Central memory CD8-positive, alpha-beta T cell (primary cell): ENCODE measurements at places on chromosomes 2 and 18.

GRCh38 chr18:58113337-58113736 lies 69.3 kb downstream of the NEDD4L start:
- no peak for DNase-seq

GRCh38 chr2:161780881-161781280 lies 156.7 kb downstream of the SLC4A10 start:
- no peak for DNase-seq

DNA sequence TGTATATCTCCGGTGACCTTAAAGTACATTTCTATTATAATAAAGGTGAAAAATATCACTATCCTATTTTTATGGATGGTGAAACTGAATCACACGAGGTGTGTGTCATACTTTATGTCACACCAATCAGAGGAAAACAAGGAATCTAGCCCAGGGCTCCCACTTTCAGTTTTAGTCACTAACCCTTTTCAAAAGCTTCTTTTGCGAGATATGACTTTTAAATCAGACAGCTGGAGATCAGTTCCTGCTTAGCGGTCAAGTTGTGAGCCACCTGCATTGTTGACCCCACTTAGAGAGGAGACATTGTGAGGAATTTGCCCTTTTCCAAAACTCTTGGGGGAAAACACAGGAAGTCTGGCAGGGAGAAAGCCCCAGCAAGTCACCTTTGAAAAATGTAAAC lies 70.5 kb downstream of the CPS1 start:
- no peak for DNase-seq

DNA sequence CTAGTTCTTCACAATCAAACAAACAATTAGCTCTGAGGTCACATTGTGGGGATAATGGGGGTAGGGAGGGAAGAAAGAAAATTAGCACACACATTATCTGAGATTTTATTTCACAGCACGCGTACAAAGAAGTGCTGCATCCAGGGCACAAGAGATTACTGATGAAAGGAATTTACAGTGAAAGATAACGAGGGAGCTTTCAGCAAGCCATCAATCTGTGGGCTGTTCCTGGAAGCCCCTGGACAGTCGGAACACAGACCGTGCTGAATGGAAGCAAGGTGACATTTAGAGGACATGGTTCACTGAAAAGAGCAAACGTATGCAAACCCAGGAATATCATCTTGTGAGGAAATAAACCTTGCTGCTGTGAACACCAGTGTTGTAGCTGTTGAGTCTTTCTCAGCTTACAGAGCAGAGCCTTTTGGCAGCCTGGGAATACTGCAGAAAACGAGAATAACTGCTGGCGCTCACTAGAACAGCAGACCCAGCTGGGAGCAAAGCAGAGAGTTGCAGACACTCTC lies 63.2 kb downstream of the SCG2 start:
- no peak for DNase-seq

DNA sequence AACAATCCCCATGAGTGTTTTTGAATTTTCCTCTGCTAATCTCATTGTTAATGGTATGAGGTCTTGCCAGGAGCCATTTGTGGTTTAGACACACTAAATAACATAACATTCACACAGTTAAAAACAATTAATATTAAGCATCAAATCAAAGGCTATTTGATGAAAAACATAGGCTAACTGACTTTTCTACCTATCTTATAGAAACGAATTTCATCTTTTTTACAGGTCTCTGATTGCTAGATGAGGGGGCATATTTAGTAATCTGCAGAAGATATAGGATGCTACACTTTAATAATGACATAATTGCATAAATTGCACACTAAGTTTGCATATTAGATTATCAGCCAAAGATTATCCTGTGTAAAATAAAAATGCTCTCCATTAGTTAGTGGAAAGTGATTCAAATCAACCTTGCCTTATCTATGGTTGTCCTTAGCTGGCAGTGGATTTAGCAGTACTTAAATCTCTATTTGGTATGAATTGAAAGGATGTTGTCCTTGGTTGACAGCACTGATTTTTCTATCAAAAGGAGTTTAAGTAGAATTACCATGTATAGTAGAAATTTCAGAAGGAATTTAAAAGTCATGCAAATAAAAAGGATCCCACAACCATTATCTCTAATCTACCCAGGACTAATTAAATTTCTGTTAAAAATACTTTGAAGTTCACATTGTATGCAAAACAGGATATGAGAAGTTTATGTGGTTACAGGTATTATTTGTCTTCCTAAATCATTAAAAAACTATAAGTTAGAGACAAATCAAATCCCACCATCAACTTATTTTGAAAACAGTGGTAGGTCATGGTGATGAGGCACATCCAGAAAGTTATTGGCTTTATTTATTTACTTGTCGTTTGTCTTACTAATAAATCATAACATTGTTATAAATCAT lies 50.6 kb upstream of the SPAG16 start:
- no peak for DNase-seq

DNA sequence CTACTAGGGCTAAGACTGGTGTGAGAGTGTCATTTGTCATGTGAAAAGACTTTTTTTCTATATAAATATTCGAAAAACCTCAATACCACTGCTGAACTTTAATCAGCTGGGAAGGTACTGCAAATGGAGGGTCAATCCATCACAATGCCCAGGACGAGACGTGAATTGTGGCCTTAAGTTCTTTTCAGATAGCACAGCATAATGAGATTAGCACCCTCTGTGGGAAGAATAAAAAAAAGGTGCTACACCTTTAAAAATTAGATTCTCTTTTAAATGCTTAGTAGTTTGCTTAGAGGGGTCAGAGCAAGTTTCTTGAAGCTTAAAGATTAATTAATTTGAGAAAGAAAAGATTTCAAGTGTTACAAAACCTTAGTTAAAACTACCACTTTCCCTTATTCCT lies 5.6 kb downstream of the LRRTM1 start:
- DNase-seq: no peak

DNA sequence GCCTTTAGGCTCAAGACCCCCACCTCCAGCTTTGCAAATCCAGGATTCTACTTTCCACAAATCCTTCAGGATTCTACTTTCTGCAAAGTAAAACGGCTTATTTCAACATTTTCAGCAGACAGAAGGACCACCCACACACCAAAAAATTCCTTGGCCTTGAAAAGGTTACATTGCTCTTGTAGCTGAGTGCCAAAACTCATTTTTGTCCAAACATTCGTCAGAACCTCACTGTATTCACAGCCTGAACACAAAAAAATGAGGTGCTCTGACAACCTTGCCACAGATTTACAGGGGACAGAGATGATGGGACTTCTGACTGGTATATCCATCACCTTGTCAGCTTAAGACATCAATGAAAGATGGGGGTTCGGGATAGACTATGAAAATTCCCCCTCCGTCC lies 63.0 kb upstream of the COX7A2L start:
- DNase-seq: no peak

DNA sequence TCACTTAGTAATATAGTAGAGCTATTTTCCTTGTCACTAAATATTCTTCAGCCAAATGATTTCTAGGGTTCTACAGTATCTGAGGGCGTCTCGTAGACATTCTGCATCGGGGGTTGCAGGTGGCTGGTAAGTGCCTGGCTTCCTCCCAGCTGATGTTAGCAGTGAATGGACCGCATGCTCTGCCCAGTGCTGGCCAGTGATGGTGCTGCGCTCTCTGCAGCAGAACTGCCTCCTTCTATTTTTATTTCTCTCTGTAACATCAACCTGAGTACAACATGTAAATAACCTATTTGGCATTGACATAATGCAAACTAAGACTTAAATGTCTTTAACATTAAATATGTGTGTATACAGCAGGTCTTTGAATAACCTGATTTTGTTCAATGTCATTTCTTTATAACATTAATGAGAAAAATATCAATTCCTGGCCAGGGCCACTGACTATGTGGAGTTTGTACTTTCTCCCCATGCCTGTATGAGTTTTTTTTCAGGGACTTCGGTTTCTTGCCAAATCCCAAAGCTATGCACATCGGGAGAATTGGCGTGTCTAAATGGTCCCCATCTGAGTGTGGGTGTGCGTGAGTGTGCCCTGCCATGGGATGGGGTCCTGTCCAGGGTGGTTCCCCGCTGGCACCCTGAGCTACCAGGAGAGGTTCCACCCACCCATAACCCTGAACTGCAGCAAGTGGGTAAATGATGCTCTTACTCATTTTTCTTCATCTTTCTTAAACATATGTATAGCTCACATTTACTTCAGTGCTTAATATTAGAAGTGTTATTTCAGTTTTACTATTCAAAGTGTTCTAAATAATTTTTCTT lies 278.2 kb upstream of the EPAS1 start:
- DNase-seq: no peak

GRCh38 chr2:210562091-210562490 lies 5.7 kb downstream of the CPS1 start:
- DNase-seq: no peak

DNA sequence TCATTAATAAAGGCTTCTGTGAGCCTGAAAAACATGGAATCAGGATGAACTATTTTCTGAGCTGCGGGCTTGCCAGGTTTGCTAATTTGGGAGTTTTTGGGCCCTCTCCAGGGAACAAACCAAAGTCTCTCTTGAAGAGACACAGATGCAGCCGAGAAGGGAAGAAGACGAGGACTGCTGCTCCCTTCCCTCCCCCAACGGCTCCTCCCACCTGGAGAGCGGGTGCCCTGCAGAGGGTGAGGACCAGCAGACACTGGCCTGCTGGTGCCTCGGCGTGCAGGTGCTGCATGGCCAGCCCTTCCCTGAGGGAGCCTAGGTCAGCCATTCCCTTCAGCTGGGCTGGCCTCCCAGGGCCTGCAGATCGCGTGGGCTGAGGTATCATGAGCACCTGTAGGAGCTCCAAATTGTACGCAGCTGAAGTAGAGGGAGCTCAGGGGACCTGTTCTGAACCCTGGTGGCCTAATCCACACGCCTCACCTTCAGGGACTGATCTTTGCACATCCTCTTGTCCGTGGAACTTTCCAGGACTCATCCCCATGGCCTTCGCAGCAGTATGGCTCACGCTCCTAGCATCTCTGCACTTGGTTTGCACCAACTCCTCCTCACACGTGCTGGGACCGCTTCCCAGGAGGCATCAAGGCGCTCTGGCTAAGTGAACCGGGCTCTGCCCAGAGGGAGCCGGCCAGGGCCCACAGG lies 19.5 kb downstream of the EMX1 start:
- DNase-seq: no peak

DNA sequence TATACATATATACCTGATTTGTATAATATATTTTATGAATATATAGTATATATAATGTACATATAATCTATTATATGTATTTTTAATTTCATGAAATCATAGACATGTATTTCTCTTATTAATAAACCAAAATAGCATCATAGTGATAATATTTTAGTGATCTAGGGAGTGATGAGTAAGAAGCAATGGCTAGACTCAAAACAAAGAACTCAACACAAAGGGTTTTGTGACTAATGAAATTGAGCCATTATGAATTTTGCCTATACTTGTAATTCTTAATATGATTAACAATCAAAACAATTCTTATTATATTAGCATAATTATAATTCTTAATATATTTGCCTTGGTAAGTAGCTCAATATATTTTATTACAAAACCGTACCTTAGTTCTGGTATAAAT lies 1614.1 kb upstream of the TMEFF2 start:
- DNase-seq: no peak

DNA sequence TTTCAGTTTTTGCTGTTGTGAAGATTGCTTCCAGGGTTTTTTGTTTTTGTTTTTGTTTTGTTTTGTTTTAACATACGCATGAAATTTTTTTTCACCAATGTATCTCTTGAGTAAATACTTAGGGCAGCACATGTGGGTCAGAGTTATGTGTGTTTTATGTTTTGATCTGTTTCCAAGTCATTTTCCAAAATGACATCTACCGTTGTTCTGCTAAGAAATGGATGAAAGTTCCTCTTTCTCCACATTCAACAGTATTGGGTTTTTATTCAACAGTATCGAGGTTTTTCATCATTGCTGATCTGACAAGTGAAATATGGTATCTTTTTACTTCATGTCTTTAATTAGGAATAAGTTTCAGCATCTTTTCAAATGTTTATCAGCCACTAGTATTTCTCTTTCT lies 16.7 kb downstream of the RNF144A start:
- DNase-seq: no peak

DNA sequence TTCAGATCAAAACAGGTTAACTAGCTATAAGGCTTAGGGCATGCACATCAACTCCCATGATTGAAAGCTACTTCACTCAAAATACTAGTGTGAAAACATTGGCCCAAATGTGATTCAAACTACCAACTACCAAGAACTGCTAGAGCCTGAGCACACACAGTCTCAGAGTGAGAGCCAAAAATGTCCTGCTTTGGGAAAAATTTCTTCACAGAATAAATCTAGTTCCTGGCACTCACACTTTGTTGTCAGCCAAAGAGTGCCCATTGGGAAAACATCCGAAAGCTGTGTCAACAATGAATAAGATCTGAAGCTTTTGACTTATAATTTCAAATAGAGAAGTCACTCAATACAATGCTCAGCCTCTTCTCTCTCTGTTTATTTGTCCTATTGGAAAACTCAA lies 182.7 kb downstream of the LRATD1 start:
- DNase-seq: no peak

- no peak for DNase-seq
These were observed 746.1 kb upstream of the DDX18 start for GRCh38 chr2:117068371-117068770.

GRCh38 chr2:236505648-236506047 lies 64.0 kb upstream of the ACKR3 start:
- DNase-seq: no peak

GRCh38 chr2:178361588-178361987 lies 89.4 kb downstream of the PRKRA start:
- no peak for DNase-seq

GRCh38 chr18:25175558-25176517 lies 176.1 kb downstream of the ZNF521 start:
- no peak for DNase-seq

DNA sequence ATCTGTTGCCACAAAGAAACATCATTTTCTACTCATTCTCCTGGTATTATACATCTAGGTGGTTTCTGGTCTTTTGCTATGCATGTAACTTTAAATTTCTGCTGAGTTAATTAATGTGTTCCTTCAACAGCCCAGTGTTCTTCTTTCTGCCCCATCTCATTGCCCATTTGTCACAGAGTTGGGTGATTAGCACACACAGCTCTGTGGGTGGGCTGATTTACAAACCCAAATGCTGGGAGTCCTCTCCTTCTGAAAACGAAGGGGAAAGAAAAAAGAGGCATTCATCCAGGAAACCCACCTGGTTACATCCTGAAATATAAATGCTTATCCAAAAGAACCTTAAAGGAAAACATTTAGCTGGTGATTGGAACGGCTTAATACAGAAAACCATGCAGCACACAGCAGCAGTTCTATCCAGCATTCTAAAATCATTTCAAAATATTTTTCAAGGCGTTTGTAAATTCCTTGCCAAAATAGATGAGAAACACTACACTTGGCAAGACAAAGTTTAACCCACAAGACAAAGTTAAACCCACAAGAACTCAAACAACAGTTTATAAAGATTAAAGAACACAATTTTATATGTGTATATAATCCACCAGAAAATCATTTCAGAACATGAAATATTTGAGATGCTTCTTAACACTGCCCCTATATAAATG lies 177.9 kb downstream of the ANTXR1 start:
- no peak for DNase-seq

GRCh38 chr2:234488913-234489451 lies 7.9 kb downstream of the ARL4C start:
- DNase-seq: no peak

DNA sequence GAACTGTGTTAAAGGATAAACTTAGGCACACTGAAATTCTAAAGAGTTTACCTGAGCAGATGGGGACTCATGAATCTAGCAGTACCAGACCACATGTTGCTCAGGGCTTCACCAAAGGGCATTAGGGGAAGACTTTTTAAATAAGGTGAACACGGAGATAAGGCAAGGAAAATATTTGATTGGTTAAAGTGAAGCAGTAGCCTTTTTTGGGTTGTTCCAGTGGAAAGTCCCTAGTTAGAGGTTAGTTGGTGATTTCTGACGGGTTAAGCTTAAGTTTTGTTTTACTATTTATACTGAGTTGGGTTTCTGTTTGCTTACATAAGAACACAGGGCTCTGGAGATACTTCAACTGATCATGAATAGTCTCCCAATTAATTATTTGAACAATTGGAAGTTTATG lies 722.5 kb downstream of the SOCS6 start:
- no peak for DNase-seq
